H4 (cell line): ENCODE measurements at places on chromosomes 5 and 9. TPM values are rescaled to one million over a fixed set of nuclear protein-coding genes. Genes with fewer than 3 reads are reported as not detected.

DNA sequence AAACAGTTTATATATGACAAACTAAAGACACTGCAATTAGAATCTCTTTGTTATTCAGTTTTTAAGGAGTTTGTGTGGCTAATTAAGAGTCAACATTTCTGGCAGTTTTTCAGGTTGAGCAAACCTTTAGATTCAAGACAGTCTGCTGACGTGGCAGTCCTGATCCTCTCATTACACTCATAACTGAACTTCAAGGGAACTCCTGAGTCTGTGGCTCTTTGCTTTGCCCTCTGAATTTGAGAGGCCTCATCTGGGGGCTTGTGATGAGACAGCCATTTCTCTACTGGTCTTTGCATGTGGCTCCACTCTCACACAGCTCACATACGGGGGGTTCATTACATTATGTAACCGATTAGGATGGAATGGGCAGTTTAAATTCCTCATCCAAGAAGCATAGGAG, 182.9 kb upstream of the MEF2C start:
- DNase-seq: no peak

DNA sequence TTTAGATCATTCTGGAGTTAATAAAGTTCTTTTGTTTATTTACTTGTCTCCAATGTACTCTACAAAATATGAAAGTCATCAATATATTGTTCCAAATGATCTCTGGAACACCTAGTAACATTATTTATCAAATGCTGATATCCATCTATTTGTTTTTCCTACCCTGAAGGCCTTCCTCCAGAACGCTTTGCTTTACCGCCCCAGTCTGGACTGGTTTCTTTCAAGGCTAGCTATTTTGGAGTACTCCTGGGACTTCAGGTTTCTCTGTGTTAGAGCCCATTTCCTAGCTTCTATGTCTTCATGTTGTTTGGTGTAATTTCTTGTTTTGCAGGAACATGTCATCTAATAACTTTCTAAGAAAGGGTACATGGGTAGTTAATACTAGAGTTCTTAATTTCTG, 9.6 kb downstream of the HCN1 start:
- DNase-seq: no peak

GRCh38 chr5:53302529-53302928, 177.9 kb upstream of the FST start:
- no peak for DNase-seq

GRCh38 chr9:120156376-120156775, 423.6 kb downstream of the CDK5RAP2 start:
- DNase-seq: no peak

GRCh38 chr5:157449011-157449723, 10.8 kb upstream of the NIPAL4 start:
- no peak for DNase-seq

DNA sequence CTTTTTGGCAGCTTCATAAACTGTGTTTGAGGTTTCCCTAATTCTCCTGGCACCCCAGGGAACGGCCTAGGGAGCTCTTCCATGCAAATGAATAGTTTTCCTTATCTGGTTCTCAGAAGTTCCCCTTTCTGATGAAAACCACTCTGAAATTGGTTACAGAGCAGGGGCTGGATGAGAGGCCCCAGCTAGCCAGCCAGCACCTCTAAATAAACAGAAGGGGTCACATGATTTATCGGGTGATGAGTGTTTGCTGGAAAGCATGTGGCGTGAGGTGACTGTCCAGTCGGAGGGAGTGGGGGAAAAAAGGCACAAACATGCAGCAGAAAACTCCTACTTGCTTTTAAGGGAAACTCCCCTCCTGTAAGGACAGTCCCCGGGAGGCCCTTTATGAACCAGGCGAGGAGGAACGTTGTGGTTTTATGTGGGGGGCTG, 261.2 kb upstream of the ANKRD55 start:
- no peak for DNase-seq

- peak; percentile 81 for DNase-seq
These were observed 5.0 kb upstream of the SLC34A1 start for GRCh38 chr5:177378884-177379883.

DNA sequence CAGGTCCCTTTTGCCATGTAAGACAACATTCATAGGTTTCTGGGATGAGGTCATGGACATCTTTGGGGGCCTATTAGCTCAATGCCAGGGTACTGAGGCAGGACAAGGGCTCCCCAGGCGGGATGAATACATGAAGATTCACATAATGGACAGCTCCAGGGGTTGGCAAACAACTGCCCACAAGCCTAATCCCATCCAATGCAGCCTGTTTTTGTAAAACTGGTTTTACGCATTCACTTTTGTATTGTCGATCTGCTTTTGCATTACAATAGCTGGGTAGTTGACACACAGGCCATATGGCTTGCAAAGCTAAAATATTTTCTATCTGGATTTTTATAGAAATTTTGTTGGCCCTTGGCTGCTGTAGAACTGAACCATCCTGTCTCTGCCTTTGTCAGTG, 248.5 kb upstream of the PANK3 start:
- DNase-seq: no peak

GRCh38 chr9:7320139-7320538, 479.4 kb downstream of the DMAC1 start:
- peak; percentile 52 for DNase-seq

DNA sequence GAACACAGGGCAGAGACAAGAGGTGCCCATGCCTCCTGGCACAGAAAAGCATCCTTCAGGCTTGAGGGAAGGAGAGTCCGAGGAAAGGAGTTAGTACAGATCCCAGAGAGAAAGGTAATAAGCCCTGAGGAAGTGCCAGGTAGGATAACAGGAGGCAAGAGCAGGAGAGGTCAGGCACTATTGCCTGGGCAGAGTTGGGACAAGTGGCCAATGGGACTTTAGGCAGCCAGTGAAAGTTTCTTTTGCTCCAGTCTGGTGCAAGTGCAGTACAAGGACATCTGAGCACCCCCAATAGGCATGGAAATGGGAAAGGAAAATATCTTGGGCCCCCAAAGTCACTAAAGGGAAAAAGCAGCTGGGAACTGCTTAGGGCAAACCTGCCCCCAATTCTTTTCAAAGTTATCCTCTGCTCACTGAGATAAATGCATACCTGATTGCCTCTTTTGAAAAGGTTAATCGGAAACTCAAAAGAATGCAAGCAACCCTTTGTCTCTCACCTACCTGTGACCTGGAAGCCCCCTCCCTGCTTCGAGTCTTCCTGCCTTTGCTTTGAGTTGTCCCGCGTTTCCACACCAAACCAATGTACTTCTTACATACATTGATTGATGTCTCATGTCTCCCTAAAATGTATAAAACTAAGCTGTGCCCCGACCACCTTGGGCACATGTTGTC, 46.5 kb downstream of the ELOVL7 start:
- no peak for DNase-seq

- no peak for DNase-seq
These were observed 101.6 kb upstream of the CPEB4 start for GRCh38 chr5:173786286-173787187.

- DNase-seq: no peak
These were observed 4.2 kb upstream of the CCIN start for GRCh38 chr9:36164989-36165388.

DNA sequence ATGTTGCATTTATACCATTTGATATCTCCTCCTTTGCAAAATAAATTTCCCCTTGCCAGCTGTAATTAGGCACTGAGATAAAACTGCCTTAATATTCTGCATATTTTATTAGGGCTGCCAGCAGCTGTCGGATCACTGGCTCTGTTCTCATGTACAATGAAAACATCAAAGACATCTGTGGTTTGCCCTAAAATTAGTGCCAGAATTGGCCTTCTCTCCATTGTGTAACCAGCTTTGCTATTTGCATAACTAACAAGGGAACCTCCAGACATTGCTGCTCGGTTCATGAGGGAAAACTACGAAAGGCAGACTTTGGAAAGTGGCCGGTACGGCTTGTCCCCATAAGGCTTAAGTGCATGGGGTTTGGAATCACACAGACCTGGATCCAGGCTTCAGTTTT, 45.5 kb upstream of the KIF2A start:
- no peak for DNase-seq

GRCh38 chr9:23120630-23121029, 674.0 kb downstream of the DMRTA1 start:
- no peak for DNase-seq

GRCh38 chr9:9855177-9856078, 757.4 kb downstream of the PTPRD start:
- no peak for DNase-seq

DNA sequence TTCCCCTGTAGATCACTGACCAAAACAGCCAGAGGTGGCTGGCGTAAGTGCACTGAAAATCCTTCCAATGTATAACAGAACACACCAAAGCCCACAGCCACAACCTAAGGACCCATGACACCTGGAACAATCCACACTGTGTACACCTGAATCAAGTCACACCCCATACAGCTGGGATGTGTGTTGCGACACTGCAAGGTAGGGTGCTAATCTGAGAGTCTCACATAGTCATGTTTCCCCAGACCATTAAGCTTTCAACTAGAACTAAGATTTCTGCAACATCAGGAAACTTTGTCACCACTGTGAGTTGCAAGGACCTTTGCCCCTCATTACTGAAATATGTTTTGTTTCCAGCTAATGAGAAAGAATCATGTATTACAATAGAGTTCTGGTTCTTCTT, 59.4 kb downstream of the MED27 start:
- DNase-seq: no peak

GRCh38 chr5:124330595-124331220, 415.7 kb downstream of the ZNF608 start:
- DNase-seq: peak; percentile 21

DNA sequence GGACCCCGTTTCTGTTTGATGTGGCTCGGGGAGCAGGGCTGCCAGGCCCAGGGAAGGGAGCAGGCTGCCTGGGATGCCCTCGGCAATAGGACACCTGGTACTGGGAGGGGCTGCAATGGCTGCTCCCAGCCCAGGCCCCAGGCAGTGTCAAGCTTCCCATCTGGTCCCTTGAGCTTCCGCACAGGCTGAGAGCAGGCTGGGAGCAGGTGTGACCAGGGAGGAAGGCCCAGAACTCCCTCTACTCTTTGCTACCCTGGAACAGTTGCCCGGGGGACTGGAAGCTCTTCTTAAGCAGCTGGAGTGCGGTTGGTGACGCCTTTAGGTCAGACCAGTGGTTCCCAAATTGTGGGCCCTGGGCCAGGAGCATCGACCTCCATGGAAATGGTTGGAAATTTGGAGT, 186.9 kb downstream of the GADD45G start:
- DNase-seq: no peak

DNA sequence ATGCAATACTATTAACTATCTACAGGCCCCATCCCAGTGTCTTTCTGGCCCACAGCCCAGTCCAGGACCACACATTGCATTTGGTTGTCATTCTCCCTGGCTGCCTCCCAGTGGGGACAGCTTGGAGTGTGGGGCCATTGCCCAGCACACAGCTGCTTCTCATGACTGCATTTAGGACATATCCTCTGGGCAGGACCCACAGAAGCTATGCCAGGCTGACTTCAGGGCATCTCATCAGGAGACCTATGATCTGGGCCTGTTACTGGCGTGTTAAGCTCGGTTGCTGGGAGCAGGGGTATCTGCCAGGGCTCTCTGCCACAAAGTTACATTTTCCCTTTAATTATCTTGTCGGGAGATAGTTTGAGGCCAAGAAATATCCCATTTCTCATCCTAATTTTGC, 32.1 kb upstream of the CLPTM1L start:
- no peak for DNase-seq

- DNase-seq: no peak
These were observed 31.6 kb downstream of the RETREG1 start for GRCh38 chr5:16585041-16585667.

GRCh38 chr5:172443441-172444109, 10.8 kb downstream of the SH3PXD2B start:
- peak; percentile 89 for DNase-seq

GRCh38 chr9:138095813-138096518, 218.4 kb downstream of the CACNA1B start:
- DNase-seq: no peak

- no peak for DNase-seq
These were observed 22.6 kb downstream of the DUSP1 start for GRCh38 chr5:172748341-172748843.

GRCh38 chr5:143977891-143978461, 166.0 kb downstream of the HMHB1 start:
- DNase-seq: no peak

- no peak for DNase-seq
These were observed 48.4 kb upstream of the AFAP1L1 start for GRCh38 chr5:149223081-149223848.

DNA sequence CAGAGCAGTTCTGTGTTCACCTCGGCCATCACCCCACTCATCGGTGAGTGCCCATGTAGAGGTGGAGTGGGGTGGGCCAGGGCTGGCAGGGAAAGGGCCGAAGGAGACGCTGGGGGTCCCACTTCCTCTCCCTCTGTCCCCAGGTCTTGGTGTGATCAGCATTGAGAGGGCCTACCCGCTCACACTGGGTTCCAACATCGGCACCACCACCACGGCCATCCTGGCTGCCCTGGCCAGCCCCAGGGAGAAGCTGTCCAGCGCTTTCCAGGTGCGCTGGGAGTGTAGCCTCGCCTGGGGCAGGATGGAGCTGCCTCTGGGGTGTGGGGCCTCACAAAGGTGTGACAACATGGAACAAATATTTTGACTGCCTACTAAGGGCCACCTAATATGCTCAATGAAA, 3.7 kb downstream of the PFN3 start:
- no peak for DNase-seq

DNA sequence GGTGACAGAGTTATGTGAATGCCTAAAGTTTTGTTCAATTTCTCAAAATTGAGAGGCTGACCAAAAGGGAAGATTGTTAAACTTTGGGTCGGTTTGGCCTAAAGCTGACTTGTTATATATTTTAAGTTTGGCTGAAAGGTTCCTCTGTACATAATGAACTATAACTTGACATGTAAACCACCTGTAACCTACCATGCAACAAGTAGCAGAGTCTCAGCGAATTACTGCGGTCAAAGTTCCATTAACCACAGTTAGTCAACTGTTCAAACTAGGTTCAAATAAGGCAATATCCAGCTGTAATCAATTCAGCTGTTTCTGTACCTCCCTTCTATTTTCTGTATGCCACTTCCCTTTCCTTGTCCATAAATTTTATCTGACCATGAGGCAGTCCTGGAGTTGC, 325.1 kb upstream of the NMUR2 start:
- no peak for DNase-seq

The NUP214 gene
- total RNA-seq: 10.5 and 15.6 TPM in 2 replicates

The RGMB gene
- 9.2 and 14.3 TPM in 2 replicates for total RNA-seq

The BAAT gene
- not detected in 2 replicates for total RNA-seq

The NIPBL gene
- total RNA-seq: 7.4 and 14.0 TPM in 2 replicates

The SVEP1 gene
- total RNA-seq: 0.16 and 0.41 TPM in 2 replicates

The RUSC2 gene
- total RNA-seq: 6.2 and 8.7 TPM in 2 replicates

The SPINK4 gene
- total RNA-seq: 4.5 TPM in 1 of 2 replicates, not detected in the other

The EPB41L4B gene
- total RNA-seq: 1.4 and 3.5 TPM in 2 replicates

The PRSS3 gene
- total RNA-seq: not detected in 2 replicates

The SNX18 gene
- 10.0 and 10.1 TPM in 2 replicates for total RNA-seq

The RCL1 gene
- 7.9 and 10.6 TPM in 2 replicates for total RNA-seq

The TXNDC8 gene
- total RNA-seq: not detected in 2 replicates

The TAS2R1 gene
- total RNA-seq: not detected in 2 replicates

The NRARP gene
- 0.37 TPM in 1 of 2 replicates, not detected in the other for total RNA-seq

The GBGT1 gene
- not detected in 2 replicates for total RNA-seq

The CDKN2B gene
- not detected in 2 replicates for total RNA-seq

The SLC36A3 gene
- total RNA-seq: not detected in 2 replicates
